ENCODE measurements at places on chromosomes 13 and 19.

DNA sequence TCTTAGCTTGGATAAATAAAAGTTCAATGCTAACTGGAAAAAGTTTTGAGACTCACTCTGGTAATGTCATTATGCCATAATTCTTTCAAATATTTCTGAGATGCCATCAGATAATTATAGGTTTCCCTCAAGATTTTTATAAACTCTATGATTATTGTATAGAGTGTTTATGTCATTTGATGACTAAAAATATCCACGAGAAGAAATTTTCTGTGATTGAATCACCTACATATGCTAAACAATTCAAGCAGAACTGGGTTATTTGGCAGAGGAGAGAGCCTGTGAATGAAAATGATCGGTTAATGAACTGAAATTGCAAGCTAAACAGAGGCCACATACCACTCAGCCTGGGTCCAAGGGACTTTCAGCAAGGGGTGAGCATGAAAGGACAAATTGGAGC lies 92.6 kb upstream of the TSC22D1 start:
- peak; percentile 27 for DNase-seq

DNA sequence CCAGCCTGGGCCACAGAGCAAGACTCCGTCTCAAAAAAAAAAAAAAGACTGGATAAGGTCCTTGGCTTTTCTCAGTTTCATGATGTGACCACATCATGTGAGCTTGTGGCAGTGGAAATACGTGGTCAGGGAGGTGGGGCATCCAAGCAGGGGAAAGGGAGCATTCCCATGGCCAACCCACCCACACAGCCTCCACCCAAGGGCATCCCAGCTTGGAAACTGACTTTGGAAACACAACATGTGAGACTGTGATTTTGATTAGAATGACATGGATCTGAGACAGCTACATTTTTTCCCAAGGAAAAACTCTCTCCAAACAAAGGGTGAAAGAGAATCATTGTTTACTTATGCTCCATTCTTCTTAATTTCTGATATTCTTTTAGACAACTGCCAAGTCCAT lies 405.0 kb upstream of the ZNF507 start:
- no peak for DNase-seq

DNA sequence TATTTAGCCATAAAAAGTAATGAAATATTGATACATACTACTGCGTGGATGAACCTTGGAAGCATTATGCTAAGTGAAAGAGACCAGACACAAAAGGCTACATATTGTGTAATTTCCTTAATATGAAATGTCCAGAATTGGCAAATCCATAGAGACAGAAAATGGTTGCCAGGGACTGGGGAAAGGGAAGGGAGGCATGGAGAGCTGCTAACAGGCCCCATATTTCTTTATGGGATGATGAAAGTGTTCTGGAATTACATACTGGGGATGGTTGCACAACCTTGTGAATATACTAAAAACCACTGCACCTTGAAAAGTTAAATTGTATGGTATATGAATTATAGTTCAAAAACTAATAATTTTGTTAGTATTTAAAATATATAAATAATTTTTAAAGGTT lies 3.6 kb downstream of the IFT88 start:
- no peak for DNase-seq

DNA sequence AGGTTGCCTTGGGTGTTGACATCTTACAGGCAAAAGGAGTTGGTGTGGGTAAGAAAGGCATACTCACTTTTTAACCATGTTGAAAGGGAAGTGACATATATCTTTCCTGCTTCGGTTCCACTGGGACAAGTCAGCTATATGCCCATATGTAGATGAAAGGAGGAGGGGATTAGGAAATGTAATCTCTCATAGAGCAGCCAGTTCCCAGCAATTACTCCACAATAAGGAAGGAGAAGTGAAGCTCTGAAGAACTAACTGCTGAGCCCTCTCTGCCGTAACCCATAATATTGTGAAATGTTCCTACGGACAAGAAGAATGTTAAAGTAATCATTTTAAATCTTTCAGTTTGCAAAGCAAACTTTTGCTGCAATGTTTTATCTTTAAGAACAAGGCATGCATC lies 82.2 kb downstream of the EDNRB start:
- no peak for DNase-seq

DNA sequence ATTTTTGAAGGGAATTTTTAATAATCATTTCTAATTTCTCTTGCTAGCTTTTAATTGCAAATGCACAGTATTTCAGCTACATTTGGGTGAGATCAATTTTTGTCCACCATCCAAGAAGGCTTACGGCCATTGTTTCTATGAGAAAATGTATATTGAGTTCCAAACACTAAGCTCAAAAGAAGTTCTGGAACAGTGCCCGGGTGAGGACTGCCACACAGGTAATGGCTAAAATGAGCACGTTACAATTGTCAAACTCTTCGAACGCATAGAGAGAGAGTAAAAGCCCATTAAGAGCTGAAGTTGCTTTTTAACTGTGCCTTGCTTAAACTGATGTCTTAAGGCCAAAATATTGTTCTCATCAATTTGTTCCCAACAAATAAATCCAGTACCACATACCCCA lies 755.0 kb downstream of the DIAPH3 start:
- peak; percentile 42 for DNase-seq

DNA sequence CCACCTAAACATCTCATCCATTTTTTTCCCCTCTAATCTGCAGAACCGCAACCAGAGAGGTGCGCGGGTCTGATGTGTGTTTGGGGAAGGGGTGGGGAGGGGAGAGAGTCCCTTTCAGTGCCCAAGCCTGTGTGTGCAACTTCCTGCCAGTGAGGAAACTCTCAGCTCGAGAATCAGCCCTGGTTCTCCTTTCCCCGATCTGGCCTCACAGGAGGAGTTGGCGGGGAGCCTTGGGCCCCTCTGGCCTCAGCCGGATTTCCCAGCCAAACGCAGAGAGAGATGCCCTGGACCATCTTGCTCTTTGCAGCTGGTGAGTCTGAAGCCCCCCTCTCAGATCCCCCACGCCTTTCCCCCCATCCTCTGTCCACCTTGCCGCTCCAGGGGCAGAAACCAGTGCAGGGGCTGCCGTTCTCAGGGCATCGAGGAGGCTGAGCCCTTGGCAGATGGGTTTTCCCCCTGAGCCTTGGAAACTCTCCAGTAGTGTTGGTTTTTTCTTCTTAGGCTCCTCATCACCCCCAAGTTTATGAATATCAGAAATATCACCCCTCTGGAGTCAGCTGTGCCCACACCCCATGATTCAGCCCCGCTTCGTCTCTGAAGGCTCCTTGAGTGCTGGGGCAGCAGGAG lies at the start of gene C19orf38:
Gene C19orf38 (plus strand): TSS at position 186 of the 627 bp plus-strand sequence. CDS start 94 bp downstream, at position 280.
- no peak for DNase-seq

GRCh38 chr13:62431852-62432251 lies 1016.2 kb upstream of the PCDH20 start:
- no peak for DNase-seq

GRCh38 chr13:75699062-75699461 lies 62.9 kb downstream of the LMO7 start:
- no peak for DNase-seq

DNA sequence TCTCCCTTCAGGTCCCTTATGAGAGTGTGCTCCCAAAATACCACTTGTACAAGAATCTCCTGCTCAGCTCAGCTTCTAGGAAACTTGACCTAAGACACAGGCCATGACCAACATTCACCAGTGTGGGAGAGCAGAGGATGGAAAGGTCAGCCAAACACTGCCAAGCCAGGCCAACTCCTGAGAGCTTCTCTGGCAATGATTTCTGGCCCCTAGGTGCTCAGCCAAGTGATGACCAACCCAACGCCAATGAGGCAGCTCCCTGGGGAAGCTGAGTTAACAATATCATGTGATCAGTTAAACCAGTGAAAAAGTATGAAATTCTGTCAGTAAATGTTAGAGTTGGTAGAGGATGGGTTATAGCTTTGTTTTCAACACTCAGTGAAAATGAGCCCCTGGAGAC lies 49.1 kb upstream of the FLT1 start:
- no peak for DNase-seq

DNA sequence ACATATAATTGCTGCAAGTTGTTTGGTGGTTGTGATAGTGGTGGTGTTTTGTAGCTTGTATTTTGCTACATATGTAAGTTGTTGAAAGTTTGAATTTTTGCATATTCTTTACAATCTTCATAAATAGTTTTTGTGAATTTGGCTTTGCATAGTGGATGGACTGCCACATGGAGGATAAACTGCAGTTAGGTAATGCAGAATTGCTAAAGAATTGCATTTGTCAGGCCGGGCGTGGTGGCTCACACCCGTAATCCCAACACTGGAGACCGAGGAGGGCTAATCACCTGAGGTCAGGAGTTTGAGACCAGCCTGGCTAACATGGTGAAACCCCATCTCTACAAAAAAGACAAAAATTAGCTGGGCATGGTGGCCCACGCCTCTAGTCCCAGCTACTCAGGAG lies 111.9 kb downstream of the ZAR1L start:
- no peak for DNase-seq

- DNase-seq = no peak
Measured at GRCh38 chr19:6354098-6354674, 7.1 kb upstream of the CLPP start.

DNA sequence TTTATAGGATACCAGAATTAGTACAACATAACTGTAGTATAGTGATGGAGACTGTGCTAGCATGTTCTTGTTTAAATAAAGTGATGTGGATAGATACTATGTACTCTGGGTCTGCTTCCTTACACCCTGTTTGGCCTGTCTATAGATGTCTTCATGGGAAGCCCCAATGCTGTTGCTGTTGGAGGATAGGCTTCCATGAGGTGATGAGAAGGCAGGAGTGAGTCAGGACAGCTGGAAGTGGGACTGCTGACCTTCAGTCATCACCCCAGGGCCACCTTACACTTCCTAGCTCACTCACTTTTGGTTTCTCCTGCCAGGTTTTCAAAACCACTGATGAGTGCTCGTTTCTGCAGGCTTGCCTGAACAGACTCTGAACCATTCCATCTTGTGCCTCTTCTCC lies 4.2 kb downstream of the KCTD4 start:
- no peak for DNase-seq

DNA sequence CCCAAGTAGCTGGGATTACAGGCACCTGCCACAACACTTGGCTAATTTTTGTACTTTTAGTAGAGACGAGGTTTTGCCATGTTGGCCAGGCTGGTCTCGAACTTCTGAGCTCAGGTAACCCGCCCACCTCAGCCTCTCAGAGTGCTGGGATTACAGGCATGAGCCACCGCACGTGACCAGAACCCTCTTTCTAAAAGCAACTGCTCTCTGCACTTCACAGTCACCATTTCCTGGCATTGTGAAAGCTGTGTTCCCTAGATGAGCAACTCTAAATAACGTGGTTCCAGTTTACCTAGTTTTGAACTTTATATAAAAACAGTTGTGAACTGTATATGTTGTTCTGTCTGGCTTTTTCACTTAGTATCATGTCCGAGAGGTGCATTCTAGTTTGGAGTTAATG lies 152.9 kb downstream of the SIPA1L3 start:
- no peak for DNase-seq

- no peak for DNase-seq
Measured at GRCh38 chr13:50467156-50468110, 376.1 kb downstream of the DLEU7 start.

Data from NCI-H69 (cell line).